Substantia nigra (tissue), 51 donors: ENCODE measurements at places on chromosomes 13 and 19.
A peak's percentile ranks its signal among the peaks of the same experiment; 100 is the strongest.

DNA sequence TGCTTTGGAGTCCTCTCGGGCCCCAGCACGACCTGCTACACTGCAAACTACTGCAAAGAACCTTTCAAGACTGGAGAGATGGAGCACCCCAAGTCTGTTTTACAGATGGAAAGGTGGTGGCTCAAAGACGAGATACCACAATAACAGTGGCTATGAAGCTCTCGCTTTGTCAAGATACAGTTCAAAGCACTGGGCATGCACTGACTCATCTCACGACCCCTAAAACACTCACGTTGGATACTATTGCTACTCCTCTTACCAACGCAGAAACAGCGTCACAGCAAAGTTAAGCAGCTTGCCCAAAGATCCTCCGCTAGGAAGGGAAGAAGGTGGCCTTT, 24.0 kb upstream of the LAIR1 start:
- no peak for DNase-seq

DNA sequence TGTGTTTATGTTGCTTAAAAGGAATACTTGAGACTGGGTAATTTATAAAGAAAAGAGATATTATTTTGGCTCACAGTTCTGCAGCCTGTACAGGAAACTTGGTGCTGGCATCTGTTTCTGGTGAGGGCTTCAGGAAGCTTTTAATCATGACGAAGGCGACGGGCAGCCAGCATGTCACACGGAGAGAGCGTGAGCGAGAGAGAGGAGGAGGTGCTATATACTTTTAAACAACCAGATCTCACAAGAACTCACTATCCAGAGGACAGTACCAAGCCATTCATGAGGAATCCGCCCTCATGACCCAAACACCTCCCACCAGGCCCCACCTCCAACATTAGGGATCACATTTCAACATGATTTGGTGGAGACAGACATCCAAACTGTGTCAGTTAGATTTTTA, 163.4 kb upstream of the TSC22D1 start:
- DNase-seq = no peak

DNA sequence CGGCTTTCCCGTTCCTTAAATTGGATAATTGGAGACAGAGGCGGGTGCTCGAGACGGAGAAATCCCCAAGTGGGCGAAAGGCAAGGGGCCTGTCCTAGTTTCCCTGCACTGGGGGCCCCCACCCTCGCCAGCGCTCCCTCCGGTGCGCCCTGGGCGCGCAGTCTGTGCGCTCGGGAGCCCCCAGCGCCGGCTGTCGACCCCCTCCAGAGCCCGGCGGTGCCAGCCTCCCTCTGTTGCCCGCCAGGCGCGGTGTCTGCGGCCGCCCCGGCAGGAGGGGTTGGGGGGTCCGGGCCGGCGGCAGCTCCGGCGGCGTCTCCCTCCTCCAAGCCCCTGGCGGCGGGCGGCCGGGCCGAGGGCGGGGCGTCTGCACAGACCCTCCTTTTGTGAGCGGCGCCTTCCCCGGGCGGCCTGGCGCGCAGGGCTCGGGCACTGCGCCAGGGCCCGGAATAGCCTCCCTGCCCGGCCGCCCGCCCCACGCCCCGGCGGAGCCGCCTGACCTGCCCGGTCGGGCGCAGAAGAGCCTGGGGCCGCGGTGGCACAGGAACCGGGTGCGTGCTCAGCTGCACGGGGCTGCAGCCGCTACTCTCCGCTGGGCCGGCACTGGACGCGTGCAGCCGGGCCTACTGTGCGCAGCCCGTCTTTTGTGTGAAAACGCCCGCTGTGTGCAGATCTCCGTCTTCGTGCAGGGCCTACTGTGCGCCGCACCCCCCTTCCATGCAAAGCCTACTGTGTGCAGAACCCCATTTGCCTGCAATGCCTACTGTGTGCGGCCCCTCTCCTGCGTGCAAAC, 13.2 kb downstream of the GADD45B start:
- no peak for DNase-seq

GRCh38 chr13:79936368-79937136, 404.4 kb downstream of the SPRY2 start:
- peak; percentile 25 for DNase-seq

- DNase-seq = no peak
Measured at GRCh38 chr19:12800923-12801465, 606 bp downstream of the PRDX2 start.

DNA sequence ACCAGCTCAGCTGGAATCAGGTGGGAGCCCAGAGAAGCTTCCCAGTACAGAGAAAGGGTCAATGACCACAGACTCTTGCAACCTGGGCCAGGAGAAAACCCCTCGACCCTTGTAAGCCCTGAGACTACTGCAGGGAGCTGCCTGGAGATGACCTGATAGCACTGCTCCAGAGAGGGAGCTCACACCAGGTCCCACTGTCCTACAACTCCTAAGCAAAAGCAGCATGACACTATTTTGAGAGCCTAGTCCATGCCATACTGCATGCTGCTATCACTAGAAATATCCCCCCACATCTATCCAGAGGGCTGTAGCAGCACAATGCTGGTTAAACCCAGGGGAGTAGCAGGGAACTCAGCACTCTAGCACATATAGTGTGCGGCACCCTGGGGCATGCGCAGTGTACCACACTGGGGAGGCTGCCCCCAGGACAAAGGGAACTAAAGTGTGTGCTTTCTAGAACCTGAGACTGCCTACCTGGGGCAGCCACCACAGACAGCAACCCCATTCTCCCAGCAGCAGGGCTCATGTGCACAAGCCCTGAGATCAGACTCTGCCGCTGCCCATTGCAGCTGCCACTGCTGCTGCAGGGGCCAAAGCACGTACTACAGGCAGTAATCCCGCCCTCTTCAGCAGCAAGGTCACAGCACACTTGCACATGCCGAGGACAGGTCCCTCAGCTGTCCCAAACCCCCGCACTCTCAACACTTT, 27.1 kb upstream of the N4BP2L1 start:
- no peak for DNase-seq

DNA sequence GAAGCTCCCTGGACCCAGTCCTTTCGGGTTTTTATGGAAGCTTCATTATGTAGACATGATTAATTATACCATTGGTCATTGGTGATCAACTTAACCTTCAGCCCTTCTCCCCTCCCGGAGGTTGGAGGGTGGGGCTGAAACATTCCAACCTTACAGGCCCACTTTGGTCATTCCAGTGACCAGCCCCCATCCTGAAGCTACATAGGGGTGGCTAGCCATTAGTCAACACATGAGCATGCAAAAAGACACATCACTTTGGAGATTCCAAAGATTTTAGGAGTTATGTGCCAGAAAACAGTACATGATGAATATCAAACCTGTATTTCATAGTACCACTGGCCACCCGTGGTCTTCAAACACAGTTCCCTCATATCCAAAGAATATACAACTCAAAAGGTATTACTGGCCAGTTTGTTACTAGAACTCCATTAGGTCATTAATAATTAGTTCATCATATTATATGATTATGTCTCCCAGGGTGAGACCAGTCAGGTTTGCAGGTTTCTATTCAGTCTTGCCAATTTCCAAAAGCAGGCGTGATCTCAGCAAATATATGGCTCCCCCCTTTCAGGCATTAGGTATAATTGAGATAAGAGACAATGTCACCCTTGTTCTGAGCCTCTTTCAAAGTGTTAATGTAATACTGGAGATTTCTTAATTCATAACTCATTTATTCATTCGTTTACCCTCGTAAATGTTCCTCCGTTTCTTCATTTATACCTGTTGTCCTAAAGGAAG, 11.1 kb downstream of the PPP5C start:
- no peak for DNase-seq

DNA sequence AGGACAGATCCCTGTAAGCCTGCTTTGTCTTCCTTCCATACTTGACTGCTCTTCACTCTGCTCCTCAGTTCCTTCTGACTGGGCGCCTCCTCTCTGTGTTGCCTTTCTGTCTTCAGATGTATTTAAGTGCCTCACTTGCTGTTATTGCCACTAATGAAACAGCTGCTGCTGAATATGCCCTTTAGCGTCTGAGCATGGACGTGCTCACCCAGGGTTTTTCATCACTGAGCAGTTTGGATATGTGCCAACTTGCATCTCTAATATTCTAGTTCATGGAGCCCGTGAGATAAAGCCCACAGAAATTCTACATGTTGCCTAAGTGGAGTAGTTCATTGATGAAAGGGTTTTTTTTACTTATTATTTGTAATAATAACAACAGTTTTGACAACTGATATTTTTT, 198.2 kb downstream of the MYO16 start:
- no peak for DNase-seq
